Activated T-helper 2 cell treated with anti-CD3 and anti-CD28 coated beads, Interferon-gamma antibody, Interleukin-2, Interleukin-4, amounts not matched to agents 10 μg/mL and 5 μg/mL and 100 μg/mL, durations not matched to agents 14 hours and 24 hours and 36 hours (primary cell): ENCODE measurements at places on chromosomes 5 and 9. TPM values are rescaled to one million over a fixed set of nuclear protein-coding genes. Genes with fewer than 3 reads are reported as not detected.

The PRDM9 gene
- total RNA-seq, result not detected in 2 replicates

The SPATA6L gene
- total RNA-seq, result 0.21 and 0.68 TPM in 2 replicates

The PRLR gene
- not detected in 2 replicates for total RNA-seq

GRCh38 chr5:89721353-89721752 is 688.2 kb downstream of the CETN3 start:
- H3K36me3 ChIP-seq, result no peaks in the 10 kb centered on the region
- no peak overlapping the region for H3K4me3 ChIP-seq
- no peaks in the 10 kb centered on the region for H3K27me3 ChIP-seq
- no peak overlapping the region for H3K27ac ChIP-seq

GRCh38 chr9:32957358-32957757 is 44.1 kb downstream of the APTX start:
- peaks cover 7% of the 10 kb centered on the region for H3K36me3 ChIP-seq
- no peak overlapping the region for H3K27ac ChIP-seq
- no peak overlapping the region for H3K4me3 ChIP-seq
- H3K4me1 ChIP-seq, result no peaks in the 10 kb centered on the region
- H3K27me3 ChIP-seq, result no peaks in the 10 kb centered on the region

- no peaks in the 10 kb centered on the region for H3K36me3 ChIP-seq
- no peak for DNase-seq
- no peaks in the 10 kb centered on the region for H3K4me1 ChIP-seq
- no peak overlapping the region for H3K27ac ChIP-seq
- no peak overlapping the region for H3K4me3 ChIP-seq
These were observed 70.8 kb upstream of the SMIM23 start for GRCh38 chr5:171714851-171715250.

DNA sequence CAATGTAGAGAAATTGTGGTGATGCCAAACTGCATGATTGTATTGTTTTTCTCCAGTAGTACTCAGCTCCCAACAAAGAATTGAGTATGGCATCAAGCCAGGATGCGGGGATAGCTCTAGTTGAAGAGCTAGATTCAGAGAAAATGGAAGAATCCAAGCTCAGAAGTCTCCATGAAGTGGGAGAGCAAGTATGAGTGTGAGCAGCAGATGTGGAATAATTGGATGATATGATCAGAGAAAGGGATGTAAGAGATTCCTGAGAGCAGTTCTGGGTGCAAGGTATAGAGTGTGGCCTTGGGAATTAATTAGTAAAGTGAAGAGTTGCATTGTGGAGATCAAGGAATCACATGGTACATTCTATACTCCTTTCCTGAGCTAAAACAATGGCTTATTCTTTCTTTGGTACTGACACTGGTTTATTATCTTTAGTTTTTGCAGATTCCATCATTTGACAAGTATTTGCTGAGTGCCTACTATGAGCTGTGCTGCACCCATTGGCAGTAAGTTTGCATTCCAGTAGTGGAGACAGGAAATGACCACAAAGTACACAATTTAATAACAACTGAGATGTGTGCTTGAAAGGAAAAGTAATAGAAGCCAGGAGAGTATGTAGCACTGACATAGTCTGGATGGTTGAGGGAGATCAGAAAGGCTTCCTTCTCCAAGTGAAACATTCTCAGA is 177.1 kb downstream of the CPLANE1 start:
- no peak for DNase-seq
- H3K36me3 ChIP-seq, result no peaks in the 10 kb centered on the region
- H3K4me1 ChIP-seq, result no peaks in the 10 kb centered on the region
- no peak overlapping the region for H3K4me3 ChIP-seq

DNA sequence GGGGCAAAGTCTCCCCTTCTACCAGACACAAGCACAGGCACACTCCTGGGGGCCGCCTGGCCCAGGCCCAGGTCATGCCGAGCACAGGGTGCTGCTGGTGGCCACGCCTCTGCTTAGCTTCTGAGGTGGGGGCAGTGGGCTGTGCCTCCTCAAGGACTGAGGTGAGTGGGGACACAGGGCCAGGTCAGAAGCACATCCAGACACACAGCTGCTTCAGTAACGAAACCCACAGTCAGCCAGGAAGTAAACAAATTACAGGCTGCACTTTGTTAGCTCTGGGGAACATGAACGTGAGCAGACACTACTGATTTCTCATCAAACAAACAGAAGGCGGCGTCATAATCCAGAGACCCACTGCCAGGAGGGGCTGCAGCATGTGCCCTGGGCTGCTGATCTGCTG is 192.4 kb downstream of the HSPA4 start:
- H3K4me3 ChIP-seq, result no peak overlapping the region
- H3K4me1 ChIP-seq, result peaks cover 21% of the 10 kb centered on the region
- no peak overlapping the region for H3K27ac ChIP-seq
- H3K36me3 ChIP-seq, result no peaks in the 10 kb centered on the region
- DNase-seq, result no peak

GRCh38 chr9:83220730-83221129 is 157.8 kb upstream of the RASEF start:
- peaks cover 15% of the 10 kb centered on the region for H3K27me3 ChIP-seq
- H3K27ac ChIP-seq, result no peak overlapping the region
- DNase-seq, result no peak
- no peaks in the 10 kb centered on the region for H3K36me3 ChIP-seq
- H3K4me3 ChIP-seq, result no peak overlapping the region
- H3K4me1 ChIP-seq, result peaks cover 22% of the 10 kb centered on the region

DNA sequence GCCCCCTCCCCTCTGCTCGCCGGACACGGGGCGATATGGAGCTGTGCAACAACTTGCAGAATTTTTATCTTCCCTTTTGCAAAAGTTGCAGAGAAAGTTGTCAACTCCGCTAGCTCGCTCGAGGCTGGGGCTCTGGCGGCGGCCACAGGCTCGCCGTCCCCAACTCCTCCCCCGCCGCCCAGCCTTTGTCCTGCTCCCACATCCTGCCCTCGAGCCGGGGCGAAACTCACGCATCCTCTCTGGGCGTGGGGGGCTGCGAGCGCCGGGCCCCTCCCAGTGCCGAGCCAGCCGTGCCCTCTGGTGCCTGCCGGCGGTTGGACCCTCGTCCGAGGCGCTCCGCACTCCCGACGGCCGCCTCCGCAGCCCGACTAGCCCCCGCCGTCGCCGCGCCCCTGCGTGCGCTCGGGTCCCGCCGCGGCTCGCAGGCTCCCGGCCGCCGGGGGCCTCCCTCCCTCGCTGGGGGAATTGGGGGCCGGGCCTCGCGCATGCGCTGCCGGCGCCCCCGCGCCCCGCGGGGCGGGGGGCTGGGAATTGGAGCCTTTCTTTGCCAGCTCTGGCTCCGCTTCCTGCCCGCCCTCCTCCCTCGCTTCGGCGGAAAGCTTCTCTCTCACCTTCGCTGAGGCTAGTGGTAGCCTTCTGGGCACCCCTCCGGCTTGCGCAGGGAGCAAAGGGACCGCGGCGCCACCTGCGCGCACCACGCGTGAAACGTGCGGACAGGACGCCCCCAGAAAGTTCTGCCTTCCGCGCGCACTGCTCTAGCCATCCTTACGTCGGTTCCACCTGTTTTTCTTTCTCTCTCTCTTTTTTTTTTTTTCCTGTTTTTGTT is at the start of gene CCNJL:
Gene CCNJL (minus strand): TSS at position 431 of the 826 bp plus-strand sequence. CDS start 641 bp downstream, outside the sequence.
- peaks cover 69% of the 10 kb centered on the region for H3K27me3 ChIP-seq
- H3K36me3 ChIP-seq, result no peaks in the 10 kb centered on the region
- no peak for DNase-seq
- H3K4me3 ChIP-seq, result peak within 1 kb of the TSS; percentile 80
- no peak within 1 kb of the TSS for H3K27ac ChIP-seq
- H3K4me1 ChIP-seq, result peaks cover 9% of the 10 kb centered on the region

- DNase-seq, result no peak
- no peak overlapping the region for H3K4me3 ChIP-seq
- no peak overlapping the region for H3K27ac ChIP-seq
- H3K27me3 ChIP-seq, result no peaks in the 10 kb centered on the region
- no peaks in the 10 kb centered on the region for H3K4me1 ChIP-seq
These were observed 36.3 kb downstream of the RUSC2 start for GRCh38 chr9:35526087-35526801.

DNA sequence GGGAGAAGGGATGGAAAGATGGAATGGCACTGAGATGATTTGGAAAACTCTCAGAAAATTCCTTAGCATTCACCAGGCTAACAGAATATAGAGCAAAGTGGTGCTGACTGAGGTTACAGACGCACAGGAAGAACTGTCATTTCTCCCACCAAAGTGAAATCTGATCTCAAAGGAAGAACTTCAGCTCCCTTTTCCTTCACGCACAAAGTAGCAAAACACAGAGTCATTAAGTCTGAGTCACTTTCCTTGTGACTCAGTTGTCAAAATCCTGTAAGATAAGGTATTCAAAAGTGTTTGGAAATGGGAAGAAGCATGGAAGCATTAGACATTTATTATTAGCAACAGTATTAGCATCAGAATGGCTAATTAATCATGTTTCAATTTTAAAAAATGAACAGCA is 11.7 kb downstream of the MPDZ start:
- H3K27ac ChIP-seq, result no peak overlapping the region
- no peak overlapping the region for H3K4me3 ChIP-seq
- H3K27me3 ChIP-seq, result no peaks in the 10 kb centered on the region
- H3K36me3 ChIP-seq, result no peaks in the 10 kb centered on the region

- H3K27me3 ChIP-seq, result no peaks in the 10 kb centered on the region
- peaks cover 15% of the 10 kb centered on the region for H3K36me3 ChIP-seq
- DNase-seq, result no peak
These were observed 19.2 kb upstream of the FGFR4 start for GRCh38 chr5:177067503-177067902.

DNA sequence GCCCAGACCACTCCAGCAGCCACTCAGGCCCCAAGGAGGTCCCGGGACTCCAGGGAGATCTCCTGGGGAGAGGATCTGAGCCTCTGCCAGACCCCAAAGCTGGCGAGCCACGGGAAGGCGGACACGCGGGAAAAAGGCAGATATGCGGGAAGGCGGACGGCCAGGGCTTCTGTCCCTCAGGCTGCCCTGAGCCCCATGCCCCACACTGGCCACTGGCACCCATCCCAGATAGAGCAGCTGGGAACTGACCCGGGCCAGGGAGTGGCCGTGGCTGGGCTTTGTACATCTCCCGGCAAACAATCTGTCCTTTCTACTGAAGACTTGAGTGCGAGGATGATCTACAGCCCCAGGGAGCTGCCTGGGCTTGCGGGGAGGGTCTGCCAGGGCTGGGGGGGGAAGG is 21.1 kb upstream of the NOTCH1 start:
- DNase-seq, result no peak
- no peak overlapping the region for H3K27ac ChIP-seq

GRCh38 chr5:7871653-7872052 is 2.7 kb downstream of the MTRR start:
- H3K4me1 ChIP-seq, result peaks cover 60% of the 10 kb centered on the region
- no peak overlapping the region for H3K27ac ChIP-seq
- DNase-seq, result no peak
- peaks cover 67% of the 10 kb centered on the region for H3K36me3 ChIP-seq
